GM12865 (cell line): ENCODE measurements at places on chromosomes 12 and 14.

DNA sequence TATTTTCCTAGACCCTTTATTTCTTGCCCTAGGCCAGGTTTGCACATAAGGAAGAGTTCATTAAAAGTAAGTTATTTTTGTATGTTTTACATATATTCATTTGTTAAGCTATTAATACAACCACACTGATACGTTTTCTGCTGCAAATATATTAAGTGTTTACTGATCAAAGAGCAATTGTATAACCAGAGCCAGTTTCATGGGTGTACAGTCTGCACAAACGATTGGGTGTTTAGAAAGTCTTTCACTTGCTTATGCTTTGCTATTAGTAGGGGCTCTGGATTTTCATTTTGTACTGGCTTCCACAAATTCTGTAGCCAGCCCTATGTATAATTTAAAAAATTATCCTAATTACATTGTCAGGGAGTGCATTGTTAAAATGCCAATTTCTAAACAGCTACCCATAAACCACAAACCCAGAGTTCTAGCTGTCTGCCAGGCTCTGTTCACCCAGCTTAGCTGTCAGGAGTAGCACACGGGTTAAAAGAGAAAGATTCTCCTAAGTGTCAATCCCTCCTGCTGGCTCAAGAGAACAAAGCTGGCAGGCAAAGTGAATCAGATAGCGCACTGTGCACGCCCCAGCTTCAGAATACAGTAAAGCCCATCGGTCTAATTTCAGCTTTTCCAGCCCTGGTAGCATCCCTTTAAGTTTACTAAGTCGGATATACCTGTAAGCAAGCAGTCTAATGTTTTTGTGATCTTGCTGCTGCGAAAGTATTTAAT lies 151.0 kb upstream of the LMO3 start:
- no peak for DNase-seq

DNA sequence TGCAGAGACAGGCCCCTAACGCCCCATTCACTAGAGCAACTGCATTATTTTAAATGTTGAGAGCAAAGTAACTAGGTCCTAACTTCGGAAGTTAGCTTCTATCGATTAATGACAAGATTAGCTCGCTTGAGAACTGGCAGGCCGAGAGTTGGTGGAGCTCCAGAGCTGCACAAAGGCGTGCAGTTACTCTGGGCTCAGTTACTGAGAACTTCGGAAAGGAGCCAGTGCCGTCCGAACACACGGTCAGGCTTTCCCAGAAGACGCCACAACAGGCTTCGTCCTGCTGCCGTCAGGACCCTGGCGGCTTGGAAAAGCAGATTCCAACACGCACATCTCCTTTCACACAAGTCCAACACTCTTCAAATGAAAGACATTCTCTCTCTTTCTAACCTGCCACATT lies 45.4 kb upstream of the TESC start:
- no peak for DNase-seq

DNA sequence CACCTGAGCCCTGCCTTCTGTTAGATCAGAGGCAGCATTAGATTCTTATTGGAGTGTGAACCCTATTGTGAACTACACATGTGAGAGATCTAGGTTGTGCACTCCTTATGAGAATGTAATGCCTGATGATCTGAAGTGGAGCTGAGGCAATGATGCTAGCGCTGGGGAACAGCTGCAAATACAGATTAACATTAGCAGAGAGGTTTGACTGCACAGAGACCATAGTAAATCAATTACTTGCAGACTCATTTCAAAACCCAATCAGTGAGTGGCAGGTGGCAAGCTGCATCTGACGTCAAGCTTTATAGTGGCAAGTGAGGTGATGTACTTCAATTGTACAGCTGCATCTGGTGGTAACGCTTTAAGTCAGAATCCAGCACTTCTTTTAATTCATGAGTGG lies 141.6 kb downstream of the GPHN start:
- peak; percentile 89 for DNase-seq

DNA sequence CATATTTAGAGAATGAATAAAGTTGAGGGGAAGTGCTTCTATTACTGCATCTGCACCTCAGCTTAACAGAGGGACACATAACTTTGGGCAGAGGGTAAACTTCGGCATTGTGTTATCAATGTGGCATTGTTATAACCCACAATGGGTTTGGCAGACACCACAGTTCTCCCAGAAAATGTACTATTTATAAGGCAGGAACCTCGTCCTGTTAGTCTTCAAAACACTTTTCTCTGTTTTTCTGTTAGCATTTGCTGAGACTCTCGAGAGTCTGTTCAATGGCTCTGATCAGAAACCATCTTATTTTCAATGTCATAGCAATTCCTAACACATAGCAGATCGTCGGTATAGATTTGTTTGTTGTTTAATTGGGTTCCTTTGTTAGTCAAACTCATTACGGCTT lies 13.9 kb downstream of the PPP1R36 start:
- DNase-seq = no peak

- peak; percentile 64 for DNase-seq
Observed at GRCh38 chr12:24109381-24110039, 160.0 kb upstream of the SOX5 start.
